ENCODE measurements at places on chromosomes 16 and 17.

GRCh38 chr17:80920441-80920840, 71.2 kb upstream of the CHMP6 start:
- DNase-seq: no peak

- no peak for DNase-seq
Measured at GRCh38 chr16:56119133-56119532, 72.2 kb upstream of the GNAO1 start.

- no peak for DNase-seq
Measured at GRCh38 chr17:12431188-12431587, 234.5 kb upstream of the MYOCD start.

DNA sequence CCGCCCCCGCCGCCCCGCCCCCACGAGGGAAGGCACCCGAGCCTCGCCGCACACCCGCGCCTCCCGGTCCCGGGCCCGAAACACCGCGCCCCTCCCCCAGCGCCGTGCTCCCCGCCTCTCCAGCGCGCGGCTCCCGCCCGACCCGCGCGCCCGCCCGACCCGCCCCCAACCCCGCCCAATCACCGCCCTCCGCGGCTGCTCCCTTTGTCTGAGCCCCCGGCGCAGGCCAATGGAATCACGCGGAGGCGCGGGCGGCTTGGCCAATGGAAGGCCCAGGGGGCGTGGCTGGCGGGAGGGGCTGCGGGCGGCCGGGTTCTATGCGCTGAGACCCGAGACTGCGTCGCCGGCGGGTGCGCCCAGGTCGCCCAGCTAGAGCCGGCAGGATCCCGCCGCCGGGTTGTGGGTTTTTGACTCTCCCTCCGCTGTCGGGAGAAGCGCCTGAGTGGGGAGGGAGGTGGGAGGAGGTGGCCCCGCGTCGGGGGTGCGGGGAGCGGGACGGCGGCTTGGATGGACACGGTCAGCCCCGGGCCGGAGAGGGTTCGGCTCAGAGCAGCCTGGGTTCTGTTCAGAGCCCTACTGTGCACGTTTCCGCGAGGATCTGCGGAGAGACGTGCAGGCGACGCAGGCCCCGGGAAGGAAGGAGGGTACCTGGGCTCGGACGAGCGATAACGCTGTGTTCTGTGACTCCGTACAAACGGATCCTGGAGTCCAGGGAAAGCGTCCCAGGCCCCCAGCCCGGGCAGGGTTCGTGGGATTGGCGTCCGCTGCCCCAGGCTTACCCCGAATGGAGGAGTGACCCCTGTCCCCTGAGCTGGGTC, 49.0 kb upstream of the BAHCC1 start:
- DNase-seq: peak; percentile 84

GRCh38 chr17:67289181-67289876, 44.3 kb upstream of the HELZ start:
- no peak for DNase-seq

GRCh38 chr16:31077592-31078396, 3.6 kb downstream of the ZNF646 start:
- no peak for DNase-seq

DNA sequence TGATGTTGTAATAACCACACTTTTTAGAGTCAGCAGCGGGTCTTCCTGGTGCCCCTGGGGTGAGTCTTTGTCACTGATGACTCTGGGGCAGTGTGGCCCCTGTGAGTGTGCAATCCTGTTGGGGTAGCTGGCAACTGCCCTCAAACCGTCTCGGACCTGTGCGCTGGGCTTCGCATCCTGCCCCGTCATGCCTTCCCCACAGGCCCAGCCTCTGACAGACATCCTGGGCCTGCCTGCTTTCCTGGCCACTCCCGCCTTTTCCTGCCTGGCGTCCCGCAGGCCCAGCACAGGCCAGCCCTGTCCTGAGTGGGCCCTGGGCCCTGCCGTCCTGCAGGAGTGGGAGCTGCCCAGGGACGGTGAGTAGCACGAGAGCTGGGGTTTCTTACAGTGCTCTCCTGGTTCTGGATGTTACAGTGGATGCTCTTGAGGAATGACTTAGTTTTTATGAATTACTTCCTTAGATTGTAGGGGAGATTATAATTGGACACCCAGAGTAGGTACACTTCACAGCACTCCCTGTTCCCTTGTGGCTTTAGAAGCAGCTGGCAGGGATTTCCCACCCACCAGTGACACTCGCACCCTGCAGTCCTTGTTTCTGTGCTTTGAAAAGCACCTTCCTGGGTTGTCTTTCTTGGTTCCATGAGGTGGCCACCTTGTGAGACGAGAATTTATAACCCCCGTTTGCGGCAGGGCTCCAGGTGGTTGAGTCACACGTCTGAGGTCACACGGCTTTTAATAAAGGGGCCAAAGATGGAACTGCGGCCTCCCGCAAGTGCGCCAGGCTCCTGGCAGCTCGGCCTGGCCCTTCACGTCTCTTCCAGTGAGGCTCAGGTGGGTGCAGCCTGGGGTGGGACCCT, 50.0 kb upstream of the CAPN15 start:
- no peak for DNase-seq

GRCh38 chr17:63919311-63919723, 678 bp upstream of the GH1 start:
- DNase-seq: peak; percentile 59

DNA sequence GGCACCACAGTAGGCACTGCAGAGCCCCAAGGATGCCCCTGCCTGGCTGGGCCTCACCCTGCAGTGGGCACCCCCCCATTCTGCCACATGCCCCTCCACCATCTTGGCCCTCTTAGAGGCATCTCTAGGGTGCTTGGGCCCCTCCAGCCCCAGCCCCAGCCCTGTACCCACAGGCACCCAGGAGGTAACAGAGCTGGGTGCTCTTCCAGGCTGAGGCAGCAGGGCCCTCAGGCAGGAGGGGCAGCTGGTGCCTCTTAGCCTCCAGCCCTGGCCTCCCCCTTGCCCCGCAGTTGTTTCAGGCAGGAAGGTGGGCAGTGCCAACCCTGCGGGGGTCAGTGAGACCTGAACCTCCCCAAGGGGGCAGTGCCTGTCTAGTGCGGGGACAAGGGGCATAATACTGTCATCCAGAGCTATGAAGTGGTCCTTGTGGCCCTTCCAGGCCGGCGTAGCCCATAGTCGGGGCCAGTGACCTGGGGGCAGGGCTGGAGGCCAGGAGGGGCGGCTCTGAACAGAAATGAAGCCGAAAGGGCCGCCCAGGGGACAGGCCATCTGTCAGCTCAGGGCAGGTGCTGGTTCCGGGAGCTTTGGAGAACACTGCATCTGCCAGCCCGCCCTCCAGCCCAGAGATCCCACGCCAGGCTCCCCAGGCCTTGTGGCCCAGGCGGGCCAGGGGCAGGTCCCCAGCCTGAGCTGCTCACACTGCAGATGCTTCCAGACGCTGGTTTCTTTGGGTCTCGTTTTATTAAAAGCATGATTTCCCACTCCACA, 4.9 kb upstream of the AATK start:
- DNase-seq: no peak

DNA sequence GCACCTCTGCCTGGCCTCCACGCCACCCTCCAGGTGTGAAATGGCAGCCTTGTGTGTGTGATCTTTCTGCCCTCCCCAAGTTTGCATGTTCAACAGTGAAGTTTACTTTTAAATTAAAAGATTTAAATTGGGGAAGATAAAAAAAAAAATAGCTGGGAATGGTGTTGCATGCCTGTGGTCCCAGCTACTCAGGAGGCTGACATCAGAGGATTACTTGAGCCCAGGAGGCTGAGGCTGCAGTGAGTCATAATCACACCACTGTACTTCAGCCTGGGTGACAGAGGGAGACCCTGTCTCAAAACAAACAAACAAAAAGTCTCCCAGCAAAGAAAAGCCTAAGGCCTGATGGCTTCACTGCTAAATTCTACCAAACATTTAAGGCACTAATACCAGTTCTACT, 35.4 kb upstream of the RNF43 start:
- no peak for DNase-seq

DNA sequence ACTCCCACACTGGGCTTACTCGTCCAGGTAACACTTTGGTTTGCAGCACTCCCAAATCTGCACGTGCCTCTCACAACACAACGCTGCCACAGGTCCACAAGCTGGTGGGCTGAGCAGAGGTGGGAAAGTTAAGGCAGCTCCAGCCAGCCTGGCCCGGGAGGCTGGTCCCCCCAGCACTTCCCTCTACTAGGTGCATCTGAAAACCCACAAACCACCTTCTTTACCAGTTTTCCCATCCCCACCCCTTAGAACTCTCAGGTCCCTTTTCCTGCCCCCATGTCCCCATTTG, 1.4 kb upstream of the GAA start:
- no peak for DNase-seq

DNA sequence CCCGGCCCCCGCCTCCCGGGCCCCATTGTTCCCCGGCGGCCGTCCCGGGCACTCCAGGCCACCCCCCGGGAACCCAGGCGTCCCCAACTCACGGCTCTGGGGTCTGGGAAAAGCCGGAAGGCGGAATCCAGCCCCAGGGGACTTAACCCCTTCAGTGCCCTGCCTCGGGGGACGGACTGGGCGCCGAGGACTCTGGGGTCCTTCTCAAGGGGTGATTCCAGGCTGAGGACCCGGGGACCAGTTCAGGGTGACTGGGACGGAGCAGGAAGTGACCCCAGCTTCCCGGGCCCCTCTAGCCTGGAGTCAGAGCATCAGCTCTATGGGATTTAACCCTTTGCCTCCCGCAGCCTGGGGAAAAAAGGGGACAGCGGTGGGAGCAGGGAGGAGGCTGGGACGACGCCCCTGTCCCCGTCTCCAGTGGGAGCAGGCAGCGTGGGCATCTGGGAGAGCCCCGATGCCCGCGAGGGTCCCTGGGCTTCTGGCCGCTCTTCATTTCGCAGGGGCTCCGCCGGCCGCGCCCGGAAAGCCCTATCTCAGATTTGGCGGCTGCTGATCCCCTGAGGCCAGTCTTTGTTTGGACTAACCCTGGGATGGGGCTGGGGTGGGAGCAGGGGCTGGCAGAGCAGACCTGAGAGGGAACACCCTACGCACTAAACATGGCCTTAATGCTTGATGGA, at the start of gene ZNF629:
Gene ZNF629 (minus strand): TSS at position 270 of the 677 bp plus-strand sequence. CDS start 2,723 bp downstream, outside the sequence.
- DNase-seq: peak; percentile 32

DNA sequence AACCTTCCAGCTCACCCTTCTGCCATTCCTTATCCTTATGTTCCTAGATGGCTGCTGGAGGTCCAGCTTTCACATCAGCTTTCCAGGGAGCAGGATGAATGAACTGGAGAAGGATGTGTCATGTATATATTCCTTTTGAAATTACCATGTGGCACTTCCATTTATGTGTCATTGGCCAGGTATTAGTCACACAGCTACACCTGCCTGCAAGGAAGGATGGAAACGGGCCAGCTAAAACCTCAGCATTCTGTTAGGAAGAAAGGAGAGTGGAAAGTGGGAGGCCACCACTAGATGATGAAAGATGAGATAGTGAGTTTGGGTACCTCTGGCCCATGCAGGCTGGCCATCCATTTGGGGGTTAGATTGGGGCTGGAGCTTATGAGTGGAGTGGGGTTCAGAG, 67.5 kb downstream of the KSR1 start:
- no peak for DNase-seq

DNA sequence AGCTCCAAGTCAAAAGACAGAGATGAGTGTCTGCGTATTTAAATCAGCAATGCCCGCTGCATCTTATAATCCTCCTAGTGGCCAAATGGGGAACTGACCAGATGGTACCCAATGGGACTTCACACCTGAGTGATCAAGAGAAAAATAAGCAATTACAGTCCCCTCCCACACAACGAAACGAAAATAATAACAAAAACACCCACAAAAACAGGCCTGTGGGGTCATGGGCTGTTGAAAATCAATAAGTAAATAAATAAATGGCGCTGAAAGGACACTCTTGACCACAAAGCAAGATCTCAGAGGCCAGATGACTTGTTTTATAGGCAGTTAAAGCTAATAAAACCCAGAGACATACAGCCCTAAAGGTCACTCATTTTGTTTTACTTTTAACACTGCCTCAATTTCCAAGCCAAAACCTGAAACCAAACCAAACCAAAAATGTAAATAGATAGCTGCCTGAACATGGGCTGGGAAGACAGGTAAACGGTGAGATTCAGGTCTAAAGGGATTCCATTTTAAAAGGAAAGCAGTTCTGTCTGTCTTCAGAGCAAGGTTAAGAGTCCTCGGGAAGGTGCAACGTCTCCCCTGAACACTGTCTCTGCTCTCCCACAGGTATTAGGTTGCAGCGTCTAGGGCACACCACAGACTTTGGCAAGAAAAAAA, 1.3 kb downstream of the ZNF821 start:
- DNase-seq: peak; percentile 18

DNA sequence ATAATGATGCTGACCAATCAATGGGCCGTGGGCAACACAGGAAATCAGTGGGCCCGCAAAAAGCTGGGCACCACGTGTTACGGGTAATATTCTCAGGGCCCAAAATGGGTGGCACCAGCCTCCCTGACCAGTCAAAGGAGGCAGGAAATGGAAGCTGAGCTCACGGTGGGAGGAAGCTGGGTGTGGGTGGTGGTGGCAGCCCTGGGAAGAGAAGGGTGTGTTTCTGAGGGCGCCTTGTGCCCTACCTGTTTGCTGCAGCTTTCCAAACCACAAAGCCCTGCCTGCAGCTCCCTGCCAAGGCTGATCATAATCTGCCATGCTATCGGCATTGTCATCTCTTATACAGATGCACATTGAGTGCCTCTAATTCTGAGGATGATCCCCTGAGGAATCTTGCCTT, 457.9 kb downstream of the SLC39A11 start:
- no peak for DNase-seq

- no peak for DNase-seq
Measured at GRCh38 chr16:85222155-85222863, 110.0 kb upstream of the CIBAR2 start.

GRCh38 chr17:61419496-61420046, 19.9 kb downstream of the TBX2 start:
- no peak for DNase-seq

DNA sequence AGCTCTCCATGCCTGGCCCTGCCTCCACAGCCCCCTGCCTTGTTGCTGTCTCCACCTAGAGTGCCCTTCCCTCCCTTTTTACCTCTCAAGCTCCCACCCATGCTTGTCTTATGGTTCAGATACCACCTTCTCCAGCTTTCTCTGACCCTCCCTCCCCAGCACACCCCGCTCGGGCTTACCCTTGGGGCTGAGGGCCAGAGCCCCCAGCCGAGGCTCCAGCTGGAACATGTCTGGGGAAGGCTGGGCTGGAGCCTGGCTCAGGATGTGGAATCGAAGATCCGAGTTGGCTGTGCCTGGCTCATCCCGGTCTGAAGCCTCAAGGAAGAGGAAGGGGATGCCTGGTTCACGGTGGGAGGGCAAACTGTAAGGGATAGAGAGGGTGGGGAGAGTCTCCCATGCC, 3.6 kb downstream of the CDH16 start:
- no peak for DNase-seq

GRCh38 chr16:1449201-1449788, 4.9 kb upstream of the CCDC154 start:
- DNase-seq: no peak

GRCh38 chr17:394718-395095, 42.1 kb upstream of the RPH3AL start:
- DNase-seq: no peak

DNA sequence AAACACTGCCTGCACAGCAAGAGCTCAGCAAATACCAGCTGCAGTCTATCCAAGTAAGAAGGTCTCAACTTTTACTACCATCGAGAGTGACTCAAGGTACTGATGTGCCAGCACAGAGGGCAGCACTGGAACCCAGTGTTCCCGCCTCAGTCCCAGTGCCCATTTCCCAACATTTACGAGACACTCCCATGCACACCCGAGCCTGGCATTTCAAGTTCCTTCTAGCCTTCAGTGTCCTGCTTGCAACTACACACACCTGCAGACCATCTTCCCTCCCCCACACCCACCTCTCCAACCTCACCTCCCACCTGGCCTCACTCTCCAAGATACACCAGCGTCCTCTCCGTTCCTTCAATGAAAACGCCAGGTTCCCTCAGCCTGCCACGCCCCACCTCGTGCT, 3.2 kb downstream of the KLHDC4 start:
- no peak for DNase-seq
